ENCODE measurements at places on chromosomes 6 and 20.

DNA sequence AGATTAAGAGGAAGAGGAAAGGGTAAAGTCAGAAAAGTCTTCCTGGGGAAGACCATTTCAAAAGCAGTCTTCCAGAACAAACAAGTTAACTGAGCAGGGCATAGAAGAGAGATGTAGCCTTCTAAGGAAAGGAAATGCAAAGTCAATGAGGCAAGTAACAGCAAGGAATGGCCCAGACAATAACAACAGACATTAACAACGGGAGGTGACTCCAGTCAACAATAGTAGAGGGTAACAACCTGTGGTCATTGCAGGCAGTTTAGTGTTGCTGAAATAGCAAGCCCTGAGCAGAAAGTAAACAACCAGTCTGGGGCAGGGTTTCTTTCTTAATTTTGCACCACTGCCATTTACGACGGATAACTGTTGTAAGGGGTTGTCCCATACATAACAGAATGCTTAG lies 2.1 kb downstream of the MDN1 start:
- DNase-seq = no peak

GRCh38 chr20:49765846-49766541 lies 46.6 kb upstream of the SLC9A8 start:
- DNase-seq = no peak

- DNase-seq = no peak
Measured at GRCh38 chr6:15555101-15556038, 107.5 kb downstream of the DTNBP1 start.

DNA sequence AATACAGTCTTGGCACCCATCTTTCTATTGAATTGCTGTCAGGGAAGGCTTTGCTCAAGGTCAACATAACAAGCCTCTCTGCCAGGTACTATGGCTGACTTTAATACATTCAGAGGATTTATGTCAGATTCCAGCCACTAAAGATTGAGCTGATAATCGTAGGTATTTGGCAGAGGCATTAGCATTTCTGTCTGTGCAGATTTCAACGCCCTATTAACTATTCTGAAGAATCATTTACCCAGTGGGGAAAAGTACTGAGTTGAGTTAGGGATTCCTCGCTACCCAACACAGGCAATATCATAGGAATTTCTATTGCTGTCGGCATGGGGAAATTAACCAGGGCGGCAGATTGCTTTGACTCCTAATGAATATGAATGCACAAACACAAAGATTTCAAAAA lies 233.7 kb upstream of the SPTLC3 start:
- DNase-seq = no peak

- DNase-seq = no peak
Measured at GRCh38 chr6:136745300-136745699, 47.0 kb downstream of the MAP3K5 start.

GRCh38 chr6:167719920-167720319 lies 106.8 kb upstream of the AFDN start:
- no peak for DNase-seq

DNA sequence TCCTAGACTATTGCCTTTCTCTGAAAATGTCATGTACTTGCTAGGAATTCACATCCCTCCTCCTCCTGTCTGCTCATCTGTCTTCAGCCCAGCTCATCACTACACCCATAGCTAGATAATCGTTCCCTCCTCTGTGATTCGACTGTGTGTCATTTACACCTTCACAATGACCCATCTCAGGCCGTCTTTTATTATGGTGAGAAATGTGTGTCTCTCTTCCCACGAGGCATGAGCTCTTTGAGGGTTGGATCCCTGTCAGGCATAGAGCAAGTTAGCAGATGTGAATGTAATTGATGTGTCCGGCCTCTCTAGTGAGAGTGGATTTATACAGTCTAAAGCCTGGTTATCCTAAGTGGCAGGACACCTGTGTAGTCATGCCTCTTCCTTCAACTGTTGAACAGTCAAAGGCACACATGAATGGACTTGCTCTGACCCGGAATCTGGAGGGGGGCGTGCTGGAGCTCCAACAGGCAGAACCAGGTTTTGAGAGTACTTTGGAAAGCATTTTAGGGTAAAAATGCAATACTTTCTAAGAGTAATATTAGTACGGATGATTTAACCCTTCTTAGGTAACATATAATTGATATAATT lies 182.1 kb downstream of the UTRN start:
- no peak for DNase-seq

- no peak for DNase-seq
Measured at GRCh38 chr6:36860126-36860525, 14.5 kb downstream of the PPIL1 start.

- DNase-seq = peak; percentile 27
Measured at GRCh38 chr20:52083627-52084232, 107.8 kb downstream of the ZFP64 start.

DNA sequence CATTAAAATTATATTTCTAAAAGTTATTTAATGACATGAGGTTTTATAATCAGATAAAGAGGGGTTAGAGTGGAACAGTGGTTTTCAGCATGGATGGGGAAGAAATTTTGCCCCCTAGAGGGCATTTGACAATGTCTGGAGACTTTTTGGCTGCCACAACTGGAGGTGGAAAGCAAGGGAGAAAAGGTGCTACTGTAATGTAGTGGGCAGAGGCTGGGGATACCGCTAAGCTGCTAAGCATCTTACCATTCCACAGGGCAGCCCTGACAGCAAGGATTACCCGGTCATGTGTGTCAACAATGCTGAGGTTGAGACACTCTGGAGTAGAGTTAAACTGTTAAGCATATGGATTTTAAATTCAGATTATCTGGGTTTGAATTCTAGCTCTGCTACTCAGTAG lies 52.9 kb upstream of the FABP7 start:
- DNase-seq = no peak

DNA sequence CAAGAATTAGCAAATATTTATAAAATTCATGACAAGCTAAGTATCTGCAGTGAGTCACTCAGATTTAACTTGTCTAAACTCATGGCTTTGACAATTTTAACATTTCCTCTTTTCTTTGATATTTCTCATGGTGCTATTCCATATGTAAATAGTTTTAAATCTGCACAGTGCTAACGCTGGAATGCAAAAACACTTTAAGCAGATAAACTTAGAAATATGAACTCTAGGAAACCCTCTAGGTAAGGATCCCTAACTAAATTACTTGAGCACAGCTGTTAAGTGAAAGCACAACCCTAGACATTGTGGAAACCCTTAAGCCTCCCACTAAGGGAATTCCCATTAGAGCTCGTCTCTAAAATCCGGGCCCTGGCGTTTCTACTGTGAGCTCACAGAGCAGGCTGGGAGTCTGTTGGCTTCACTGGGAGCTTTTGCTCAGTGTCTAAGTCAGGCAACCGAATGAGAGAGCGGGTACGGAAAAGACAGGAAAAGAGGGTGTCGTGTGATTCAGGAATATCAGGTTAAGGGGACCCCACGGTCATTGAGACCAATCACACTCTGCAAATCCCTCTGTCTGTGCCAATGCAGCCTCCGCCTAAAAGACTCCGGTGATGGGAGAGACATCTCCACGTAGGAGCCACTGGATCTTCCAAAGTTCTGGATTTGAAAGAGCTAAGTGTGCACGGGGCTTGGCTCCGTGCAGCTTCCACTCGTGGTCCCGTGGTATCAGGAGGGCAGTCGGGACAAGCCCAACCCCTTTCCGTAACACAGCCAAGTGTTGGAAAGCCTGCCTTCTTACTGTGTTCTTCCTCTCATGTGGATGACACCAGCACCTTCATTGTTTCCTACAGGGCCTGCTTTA lies 112.3 kb upstream of the RPS6KA2 start:
- no peak for DNase-seq

GRCh38 chr6:110036408-110037302 lies 58.5 kb downstream of the GPR6 start:
- DNase-seq = no peak

DNA sequence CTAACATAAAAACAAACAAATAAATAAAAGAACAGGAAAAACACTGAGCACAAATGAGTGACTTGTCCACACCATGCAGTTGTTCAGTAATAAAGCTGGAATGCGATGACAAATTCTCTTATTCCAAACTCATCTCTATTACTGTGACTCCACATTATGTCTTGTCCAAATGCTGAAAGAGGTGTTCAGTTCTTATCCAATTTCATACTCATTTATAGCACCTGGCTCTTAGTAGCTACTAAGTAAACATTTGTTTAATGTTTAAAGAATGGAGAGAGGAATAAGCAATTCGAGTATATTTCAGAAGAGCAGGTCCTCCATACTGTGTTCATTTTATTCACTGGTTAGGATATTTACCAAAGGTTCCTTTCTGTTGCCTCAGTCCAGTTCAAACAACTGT lies 439.0 kb upstream of the JAG1 start:
- no peak for DNase-seq

DNA sequence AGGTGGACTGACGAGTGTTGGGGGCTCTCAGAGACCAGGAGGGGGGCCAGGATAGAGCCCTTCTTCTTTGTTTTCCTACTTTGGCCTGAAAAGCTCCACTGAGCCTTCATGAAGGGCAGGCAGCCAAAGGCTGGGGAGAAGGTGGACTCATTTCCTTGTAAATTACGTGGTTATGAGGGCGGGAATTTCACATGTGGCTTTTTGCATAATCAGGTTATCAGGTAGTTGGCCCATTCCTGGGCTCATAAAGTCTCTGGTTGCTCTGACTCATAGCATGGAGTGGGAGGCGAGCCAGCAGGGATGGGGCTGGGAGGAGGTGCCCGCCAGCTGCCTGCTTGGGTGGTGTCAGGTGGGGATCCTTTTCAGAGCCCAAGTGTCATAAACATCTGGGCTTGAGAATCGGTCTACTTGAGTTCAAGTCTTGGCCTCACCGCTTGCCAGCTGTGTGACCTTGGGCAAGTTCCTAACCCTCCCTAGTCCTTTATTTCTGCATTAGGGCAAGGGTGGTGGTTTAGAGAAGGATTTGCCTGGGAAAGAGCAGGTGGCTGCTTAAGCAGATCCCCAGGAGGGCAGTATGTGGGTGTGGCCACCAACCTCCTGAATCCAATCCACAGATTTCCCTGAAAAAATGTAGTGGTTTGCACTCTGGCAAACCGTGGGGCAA lies 26.5 kb upstream of the RNF24 start:
- DNase-seq = no peak
